ENCODE measurements at places on chromosomes 6 and 20. TPM values are rescaled to one million over a fixed set of nuclear protein-coding genes. Genes with fewer than 3 reads are reported as not detected.
A peak's percentile ranks its signal among the peaks of the same experiment; 100 is the strongest.

- H3K36me3 ChIP-seq, result no peaks in the 10 kb centered on the region
- peak; percentile 45 for DNase-seq
- peaks cover 32% of the 10 kb centered on the region for H3K27me3 ChIP-seq
- no peak overlapping the region for H3K27ac ChIP-seq
- H3K4me3 ChIP-seq, result no peak overlapping the region
Observed at GRCh38 chr20:48148916-48149672, 363.8 kb upstream of the SULF2 start.

- H3K27ac ChIP-seq, result no peak overlapping the region
- no peak for DNase-seq
- no peaks in the 10 kb centered on the region for H3K36me3 ChIP-seq
Observed at GRCh38 chr6:155872961-155873360, 417.3 kb upstream of the NOX3 start.

RSPH9 gene
- total RNA-seq, result under 0.01 TPM

DNA sequence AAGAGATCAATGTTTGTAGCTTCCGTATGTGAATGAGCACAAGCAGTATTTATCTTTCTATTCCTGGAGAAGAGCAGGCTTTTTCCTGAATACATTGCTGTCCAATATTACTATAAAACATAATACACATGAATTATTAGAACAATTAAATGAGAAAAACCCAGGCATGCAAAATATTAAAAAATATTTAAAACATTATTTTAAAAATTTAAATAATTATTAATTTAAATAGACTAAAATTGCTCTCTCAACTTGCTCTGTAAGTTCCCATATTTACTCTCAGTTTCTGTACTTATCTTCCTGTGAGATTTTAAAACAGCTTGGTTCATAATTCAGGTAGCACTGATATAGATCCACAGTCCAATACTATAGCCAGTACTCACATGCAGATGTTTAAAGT is 97.0 kb downstream of the PLCB1 start:
- DNase-seq, result no peak
- no peaks in the 10 kb centered on the region for H3K27me3 ChIP-seq
- no peaks in the 10 kb centered on the region for H3K4me1 ChIP-seq

DNA sequence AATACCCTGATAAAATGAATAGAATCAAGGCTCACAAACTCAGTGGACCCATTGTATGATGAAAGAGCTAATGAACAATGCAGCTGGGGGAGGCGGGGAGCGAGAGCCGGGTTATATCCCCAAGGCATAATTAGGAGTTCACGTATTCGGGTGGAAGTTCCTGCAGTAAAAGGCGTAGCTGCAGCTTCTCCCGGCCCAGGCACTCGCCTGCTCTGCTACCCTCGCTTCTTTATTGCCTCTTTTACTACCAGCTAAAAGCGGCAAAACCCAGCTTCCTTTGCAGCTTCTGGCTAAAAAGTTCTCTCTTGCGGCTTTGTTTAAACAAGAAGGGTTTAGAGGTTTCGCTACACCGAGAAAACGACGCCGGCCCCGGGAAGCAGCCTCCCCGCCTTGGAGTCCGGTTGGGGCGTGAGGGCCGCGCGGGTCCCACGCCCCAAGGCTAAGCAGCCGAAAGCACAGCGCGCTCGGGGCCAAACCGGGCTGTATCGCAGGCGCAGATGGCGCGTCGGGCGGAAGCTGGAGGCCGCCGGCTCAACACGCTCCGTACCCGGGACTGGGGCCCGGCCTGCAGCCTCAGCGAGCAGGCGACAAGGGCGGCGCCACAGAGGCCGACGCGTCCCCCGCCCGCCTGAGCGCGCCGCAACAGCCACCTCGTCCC is 1.6 kb downstream of the ZBTB2 start:
- peak overlapping the region; percentile 82 for H3K27ac ChIP-seq
- no peaks in the 10 kb centered on the region for H3K27me3 ChIP-seq
- H3K4me3 ChIP-seq, result peak overlapping the region; percentile 88
- peaks cover 44% of the 10 kb centered on the region for H3K4me1 ChIP-seq
- no peaks in the 10 kb centered on the region for H3K36me3 ChIP-seq

- no peaks in the 10 kb centered on the region for H3K4me1 ChIP-seq
- no peak for DNase-seq
- H3K27me3 ChIP-seq, result peaks cover 13% of the 10 kb centered on the region
- no peak overlapping the region for H3K4me3 ChIP-seq
Observed at GRCh38 chr6:142592876-142593275, 291.1 kb downstream of the ADGRG6 start.

DNA sequence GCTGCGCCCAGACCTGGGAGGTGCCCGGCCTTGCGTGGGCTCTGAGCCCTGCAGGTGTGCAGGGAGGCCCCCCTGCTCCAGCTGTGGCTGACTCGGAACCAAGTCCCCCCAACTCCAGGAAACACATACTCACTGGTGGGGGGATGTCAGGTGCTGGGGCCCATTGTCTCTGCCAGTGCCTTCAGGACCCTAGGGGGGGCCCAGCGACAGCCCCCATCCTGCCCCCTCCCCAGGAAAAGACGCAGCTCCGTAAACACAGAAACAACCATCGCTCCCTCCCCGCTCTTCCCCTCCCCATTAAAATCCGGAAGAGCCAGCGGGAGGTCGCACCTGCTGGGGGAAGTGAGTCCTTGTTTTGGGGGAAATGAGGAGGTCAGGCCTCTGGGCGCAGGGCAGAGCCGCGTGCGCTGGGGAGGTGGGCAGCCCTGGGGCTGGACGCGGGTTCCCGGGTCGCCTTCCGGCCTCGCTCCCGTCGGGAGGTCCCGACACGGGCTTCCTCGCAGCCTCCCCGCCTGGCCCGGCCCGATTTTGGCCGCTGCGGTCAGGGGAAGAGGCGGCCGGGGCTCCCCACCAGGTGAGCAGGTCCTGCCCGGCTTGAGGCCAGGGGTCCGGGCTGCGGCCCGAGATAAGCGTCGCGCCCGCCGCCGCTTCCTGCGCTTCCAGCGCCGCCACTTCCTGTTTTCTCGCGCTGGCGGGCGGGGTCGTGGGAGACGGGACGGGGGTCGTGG is 6.2 kb downstream of the C20orf204 start:
- DNase-seq, result peak; percentile 84
- H3K36me3 ChIP-seq, result no peaks in the 10 kb centered on the region
- H3K4me3 ChIP-seq, result peak overlapping the region; percentile 53

- H3K36me3 ChIP-seq, result peaks cover 59% of the 10 kb centered on the region
- H3K27ac ChIP-seq, result peak overlapping the region; percentile 94
- H3K4me3 ChIP-seq, result no peak overlapping the region
- H3K4me1 ChIP-seq, result peaks cover 17% of the 10 kb centered on the region
- peak; percentile 97 for DNase-seq
- no peaks in the 10 kb centered on the region for H3K27me3 ChIP-seq
Observed at GRCh38 chr6:155247618-155248007, 16.2 kb upstream of the CLDN20 start.

- H3K4me3 ChIP-seq, result no peak overlapping the region
- DNase-seq, result no peak
- H3K4me1 ChIP-seq, result no peaks in the 10 kb centered on the region
- H3K27me3 ChIP-seq, result no peaks in the 10 kb centered on the region
Observed at GRCh38 chr6:46964716-46965519, 43.2 kb upstream of the ADGRF5 start.

CEP57L1 gene
- 23.6 TPM for total RNA-seq

GRCh38 chr6:75235271-75235670 is 8.3 kb downstream of the COX7A2 start:
- DNase-seq, result no peak
- peaks cover 35% of the 10 kb centered on the region for H3K36me3 ChIP-seq
- no peak overlapping the region for H3K27ac ChIP-seq
- H3K27me3 ChIP-seq, result no peaks in the 10 kb centered on the region
- no peaks in the 10 kb centered on the region for H3K4me1 ChIP-seq
- H3K4me3 ChIP-seq, result no peak overlapping the region

METTL24 gene
- 0.29 TPM for total RNA-seq

DNA sequence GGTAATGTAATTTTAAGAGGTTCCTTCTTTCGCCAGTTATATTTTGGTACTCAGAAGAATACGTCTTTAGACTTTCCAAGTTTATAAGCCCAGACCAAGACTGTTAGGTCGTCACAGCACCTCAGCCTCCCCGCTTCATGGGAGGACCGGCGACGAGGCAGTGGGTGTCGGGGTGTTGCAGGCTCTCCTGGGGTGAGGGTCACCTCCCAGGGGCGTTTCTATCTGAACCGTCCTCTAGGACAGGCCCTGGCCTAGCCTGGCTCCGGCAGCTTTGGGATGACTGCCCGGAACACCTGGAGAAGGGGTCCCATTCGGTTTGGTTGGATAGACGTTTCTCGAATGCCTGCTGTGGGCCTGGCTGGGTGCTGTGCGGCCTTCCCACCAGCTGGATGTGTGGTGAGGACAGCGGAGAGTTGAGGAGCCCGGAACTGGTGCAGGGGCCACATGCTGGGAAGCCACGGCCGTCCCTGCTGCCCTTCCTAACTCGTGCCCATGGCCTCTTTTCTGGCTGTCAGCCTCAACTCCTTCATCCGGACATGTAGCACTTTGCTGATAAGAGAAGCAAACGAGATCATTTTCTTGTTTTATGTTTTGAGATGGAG is 1.1 kb downstream of the OSBPL2 start:
- H3K4me1 ChIP-seq, result peaks cover 3% of the 10 kb centered on the region
- peak overlapping the region; percentile 83 for H3K4me3 ChIP-seq
- no peaks in the 10 kb centered on the region for H3K27me3 ChIP-seq
- H3K36me3 ChIP-seq, result peaks cover 18% of the 10 kb centered on the region
- DNase-seq, result peak; percentile 94
- peak overlapping the region; percentile 60 for H3K27ac ChIP-seq

DNA sequence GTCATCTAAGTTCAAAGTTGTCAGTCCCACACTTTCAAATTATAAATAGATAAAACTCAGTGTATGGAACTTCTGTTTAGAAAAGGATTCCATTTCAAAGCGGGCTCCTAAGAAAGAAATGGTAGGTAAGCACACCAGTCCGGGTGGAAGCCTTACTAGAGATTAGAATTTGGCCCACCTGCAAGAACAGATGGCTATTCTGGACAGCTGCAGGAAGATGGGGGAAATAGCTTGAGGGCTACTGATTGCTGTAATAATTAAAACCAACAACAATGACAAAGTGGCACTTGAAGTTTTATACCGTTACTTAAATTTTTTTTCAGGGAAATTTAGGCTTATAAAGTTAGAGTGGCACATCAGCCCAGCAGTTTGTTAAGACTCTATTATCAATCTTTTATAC is 83.3 kb downstream of the HIVEP2 start:
- H3K27ac ChIP-seq, result no peak overlapping the region
- no peaks in the 10 kb centered on the region for H3K27me3 ChIP-seq
- H3K36me3 ChIP-seq, result no peaks in the 10 kb centered on the region
- DNase-seq, result no peak

- H3K27me3 ChIP-seq, result no peaks in the 10 kb centered on the region
- peak overlapping the region; percentile 79 for H3K27ac ChIP-seq
Observed at GRCh38 chr6:31737315-31737990, 1.1 kb upstream of the CLIC1 start.

DNA sequence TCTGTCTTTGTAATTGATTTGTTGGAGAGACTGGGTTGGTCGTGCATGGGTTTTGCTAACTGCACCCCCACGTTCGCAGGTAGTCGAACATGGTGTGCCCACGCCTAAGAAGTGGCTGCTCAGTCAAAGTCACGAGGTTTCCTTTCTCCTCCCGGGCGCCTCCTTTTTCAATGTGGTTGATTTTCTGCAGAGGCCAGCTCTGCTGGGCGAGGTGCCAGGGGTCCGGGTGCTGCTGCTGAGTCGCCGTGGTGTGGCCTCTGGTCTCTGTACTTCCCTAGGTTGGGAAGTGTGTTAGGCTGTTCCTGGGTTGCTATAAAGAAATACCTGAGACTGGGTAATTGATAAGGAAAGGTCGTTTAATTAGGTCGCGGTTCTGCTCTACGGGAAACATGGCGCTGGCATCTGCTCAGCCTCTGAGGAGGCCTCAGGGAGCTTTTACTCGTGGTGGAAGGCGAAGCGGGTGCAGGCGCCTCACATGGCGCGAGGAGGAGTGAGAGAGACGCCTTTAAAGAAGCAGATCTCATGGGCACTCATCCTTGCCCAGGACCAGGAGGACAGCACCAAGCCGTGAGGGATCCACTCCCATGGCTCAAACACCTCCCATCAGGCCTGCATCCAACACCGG is 14.1 kb downstream of the OSBPL2 start:
- peak; percentile 72 for DNase-seq
- no peak overlapping the region for H3K27ac ChIP-seq
- H3K27me3 ChIP-seq, result no peaks in the 10 kb centered on the region
- no peak overlapping the region for H3K4me3 ChIP-seq
- peaks cover 11% of the 10 kb centered on the region for H3K36me3 ChIP-seq

DNA sequence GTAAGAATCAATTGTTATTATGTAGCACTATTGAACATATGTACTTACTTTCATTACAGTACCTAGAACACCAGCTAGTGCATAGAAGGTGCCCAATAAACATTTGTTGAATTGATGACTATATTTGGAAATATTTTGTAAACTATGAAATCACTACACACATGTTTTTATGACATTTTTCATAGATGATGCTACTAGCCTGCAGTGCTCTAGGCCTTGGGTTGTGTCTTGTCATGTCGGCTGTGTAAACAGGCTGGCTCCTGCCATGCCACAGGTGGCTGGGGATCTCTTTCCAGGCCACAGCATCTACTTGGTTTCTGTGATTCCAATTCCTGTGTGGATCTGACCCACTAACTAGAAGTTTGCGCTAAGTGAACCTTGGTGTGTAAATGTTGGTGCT is 43.3 kb upstream of the EDN1 start:
- H3K27ac ChIP-seq, result no peak overlapping the region
- peaks cover 3% of the 10 kb centered on the region for H3K4me1 ChIP-seq
- H3K4me3 ChIP-seq, result no peak overlapping the region
- no peaks in the 10 kb centered on the region for H3K36me3 ChIP-seq

DNA sequence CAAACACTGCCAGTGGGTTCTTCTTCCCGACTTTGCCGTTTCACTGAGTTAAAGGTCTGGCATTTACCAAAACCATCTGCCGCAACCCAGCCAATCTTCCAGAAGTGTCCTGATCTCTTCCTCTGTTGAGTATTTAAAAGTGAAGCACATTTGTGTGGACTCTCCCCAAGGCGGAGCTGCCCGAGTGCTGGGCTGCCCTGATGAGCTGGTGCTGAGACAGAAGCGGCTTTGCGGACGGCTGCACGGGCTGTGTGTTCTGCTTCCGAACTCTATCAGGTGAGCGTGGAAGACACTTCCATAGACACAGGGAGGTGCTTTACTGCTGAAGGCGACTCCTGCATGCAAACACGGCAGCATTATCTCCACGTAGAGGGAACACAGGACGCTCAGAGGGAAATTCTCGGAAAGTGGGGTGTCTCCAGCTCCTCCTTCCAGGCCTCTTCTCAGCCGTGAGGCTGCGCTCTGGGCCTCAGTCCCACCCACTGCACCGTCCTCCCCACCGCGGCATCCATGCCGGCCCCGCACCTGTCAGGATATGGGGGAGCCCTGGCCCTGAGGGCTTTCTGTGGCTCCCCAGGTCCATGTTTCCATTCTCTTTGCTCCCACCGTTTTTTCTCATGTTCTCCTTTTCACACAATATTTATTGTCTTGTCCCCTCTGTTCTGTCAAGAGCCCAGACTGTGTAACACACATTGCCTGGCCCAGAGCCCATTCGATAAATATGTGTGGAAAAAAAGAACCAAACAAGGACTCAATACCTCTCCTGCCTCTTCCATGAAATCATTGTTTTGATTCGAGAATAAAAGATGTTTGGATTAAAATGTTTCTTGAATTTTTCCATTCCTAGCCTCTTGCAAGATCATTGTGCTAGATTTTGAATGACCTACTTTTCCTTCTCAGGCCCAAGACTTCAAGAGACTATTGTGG is 205.1 kb downstream of the DLL1 start:
- no peaks in the 10 kb centered on the region for H3K36me3 ChIP-seq
- H3K27ac ChIP-seq, result no peak overlapping the region
- peak; percentile 82 for DNase-seq
- peaks cover 7% of the 10 kb centered on the region for H3K4me1 ChIP-seq

GRCh38 chr6:5108068-5108467 is 22.9 kb downstream of the PPP1R3G start:
- H3K27ac ChIP-seq, result no peak overlapping the region
- DNase-seq, result no peak
- H3K4me3 ChIP-seq, result no peak overlapping the region
- peaks cover 3% of the 10 kb centered on the region for H3K4me1 ChIP-seq
- no peaks in the 10 kb centered on the region for H3K27me3 ChIP-seq

TULP1 gene
- not detected for total RNA-seq
